ENCODE measurements at places on chromosomes 3 and 15.

- peak; percentile 82 for DNase-seq
Measured at GRCh38 chr15:72155003-72155621, 36.9 kb downstream of the SENP8 start.

- no peak for DNase-seq
Measured at GRCh38 chr3:183497313-183497712, 58.2 kb downstream of the KLHL6 start.

DNA sequence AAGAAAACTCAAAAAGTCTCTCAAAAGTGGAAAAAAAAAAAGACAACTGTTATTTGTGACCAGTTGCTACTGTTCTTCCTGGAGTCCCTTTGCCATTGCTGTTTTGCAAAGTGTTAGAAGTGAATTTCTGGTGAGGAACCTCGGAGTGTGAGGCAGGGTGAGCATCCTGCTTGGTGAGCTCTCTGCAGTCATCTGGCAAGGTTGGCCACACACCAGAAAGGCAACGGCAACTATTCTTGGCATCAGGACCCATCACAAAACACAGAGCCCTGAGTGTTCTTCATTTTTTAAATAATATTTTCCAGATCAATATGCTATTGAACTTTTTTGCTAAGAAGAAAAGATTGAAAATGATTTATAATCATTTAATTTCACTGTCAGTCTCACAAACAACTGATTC is 60.7 kb downstream of the CGNL1 start:
- no peak for DNase-seq

GRCh38 chr3:130558366-130558765 is 41.4 kb downstream of the COL6A6 start:
- no peak for DNase-seq

DNA sequence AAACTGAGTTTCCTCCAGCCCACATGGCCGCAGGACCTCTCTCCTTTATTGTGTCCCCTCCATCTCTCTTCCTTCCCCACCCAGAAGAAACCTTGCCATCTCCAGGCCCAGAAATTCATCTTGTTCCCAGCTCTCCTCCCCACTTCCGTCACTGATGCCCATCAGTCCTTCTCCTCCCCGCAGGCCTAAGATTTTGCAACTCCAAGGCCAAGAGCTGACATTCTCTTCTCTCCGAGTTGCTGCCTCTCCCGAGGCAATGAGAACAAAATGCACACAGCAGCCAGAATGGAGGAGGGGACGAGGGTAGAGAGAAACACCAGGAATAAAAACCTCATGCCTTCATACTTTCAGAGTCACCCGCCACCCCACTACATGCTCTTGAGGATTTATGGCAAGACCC is 526.5 kb upstream of the PROK2 start:
- DNase-seq = no peak

DNA sequence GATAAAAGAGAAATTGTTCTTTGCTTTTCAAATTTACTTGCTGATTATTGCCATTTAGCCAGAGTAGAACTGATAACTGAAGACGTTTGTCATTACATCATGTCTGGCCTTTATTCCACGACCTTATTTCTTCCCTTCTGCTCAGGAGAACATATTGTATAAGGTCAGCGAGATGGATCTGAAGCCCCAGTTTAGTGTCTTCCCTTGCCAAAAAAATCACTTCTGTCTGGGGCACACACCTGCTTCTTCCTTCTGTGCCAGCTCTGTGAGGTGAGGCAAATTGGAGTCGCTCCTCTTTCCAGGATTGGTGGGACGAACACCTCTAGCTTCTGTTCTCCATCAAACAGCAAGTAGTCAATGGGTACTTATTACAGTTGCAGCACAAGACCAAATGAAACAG is 250.3 kb upstream of the CRBN start:
- no peak for DNase-seq

GRCh38 chr3:145902166-145902565 is 258.8 kb downstream of the PLOD2 start:
- DNase-seq = no peak

GRCh38 chr3:53161820-53162671 is 1.0 kb downstream of the PRKCD start:
- DNase-seq = peak; percentile 3

- no peak for DNase-seq
Measured at GRCh38 chr3:80643421-80643820, 875.6 kb upstream of the ROBO1 start.

DNA sequence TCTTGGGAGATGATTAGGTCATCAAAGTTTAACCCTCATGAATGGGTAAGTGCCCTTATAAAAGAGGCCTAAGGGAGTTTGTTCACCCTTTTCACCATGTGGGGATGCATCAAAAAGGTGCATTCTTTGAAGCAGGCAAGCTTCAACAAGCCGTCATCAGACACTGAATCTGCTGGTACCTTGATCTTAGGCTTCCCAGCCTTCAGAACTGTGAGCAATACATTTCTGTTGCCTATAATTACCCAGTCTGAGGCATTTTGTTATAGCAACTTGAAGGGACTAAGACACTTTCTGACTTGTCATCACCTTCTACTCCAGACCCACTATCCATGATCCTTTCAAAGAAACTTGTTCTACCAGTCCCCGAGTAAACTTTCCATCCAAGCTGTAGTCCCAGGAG is 44.6 kb upstream of the LRRC58 start:
- DNase-seq = no peak

DNA sequence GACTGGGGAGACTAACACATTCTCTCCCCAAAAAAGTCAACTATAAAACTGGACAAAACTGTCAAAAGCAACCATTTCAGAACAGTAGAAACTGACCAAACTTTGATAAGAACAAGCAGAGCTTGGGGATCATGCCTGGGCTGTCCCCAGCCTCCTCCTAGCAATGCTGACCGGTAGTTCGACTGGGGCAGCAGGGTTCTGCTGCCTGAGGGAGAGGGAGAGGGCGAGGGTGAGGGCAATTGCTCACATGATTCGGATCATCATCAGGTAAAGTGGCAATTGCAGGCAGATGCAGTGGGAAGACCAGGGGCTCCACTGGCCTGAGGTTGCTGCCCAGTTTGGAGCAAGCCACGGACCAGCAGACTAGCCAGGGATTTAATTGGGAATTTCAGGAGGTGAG is 88.6 kb downstream of the OSBPL10 start:
- no peak for DNase-seq

DNA sequence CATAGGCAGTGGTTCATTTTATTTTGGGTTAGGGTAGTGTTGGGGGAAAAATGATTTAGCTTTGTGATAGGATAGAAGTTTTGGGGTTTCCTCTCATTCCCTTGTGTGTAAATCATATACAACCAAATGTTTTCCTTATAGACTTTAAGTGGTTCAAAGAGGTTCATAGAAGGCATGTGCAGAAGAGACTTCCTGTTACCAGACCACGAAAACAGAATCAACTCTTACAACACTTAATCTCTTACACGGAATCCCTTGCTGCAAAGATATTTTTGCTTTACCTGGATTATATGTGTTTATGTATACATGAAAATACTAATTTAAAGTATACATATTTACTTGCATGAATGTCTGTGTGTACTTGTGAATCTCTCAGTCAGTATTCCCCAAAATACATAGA is 2.9 kb downstream of the TMOD2 start:
- no peak for DNase-seq

GRCh38 chr15:57667171-57667849 is 39.2 kb upstream of the POLR2M start:
- no peak for DNase-seq

GRCh38 chr3:39275052-39275451 is 4.8 kb downstream of the CX3CR1 start:
- DNase-seq = no peak

DNA sequence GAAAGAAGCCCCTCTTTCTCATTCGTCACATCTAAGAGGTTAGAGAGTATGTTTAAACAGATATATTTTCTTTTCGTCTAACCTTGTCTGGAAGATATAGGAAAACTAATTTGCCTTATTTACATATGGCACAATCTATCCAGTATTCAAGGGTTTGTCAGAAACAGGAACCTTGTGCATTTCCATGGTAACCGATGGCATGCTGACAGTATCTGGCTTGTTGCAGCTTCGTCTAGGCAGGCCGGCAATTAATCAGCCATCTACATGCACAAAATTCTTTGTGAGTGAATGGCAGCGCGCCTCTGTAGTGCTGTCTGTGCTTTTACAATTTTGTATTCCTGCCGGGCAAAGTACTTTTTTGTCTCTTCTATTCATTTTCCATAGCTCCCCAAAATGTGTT is 294.0 kb upstream of the SOX2 start:
- DNase-seq = no peak

DNA sequence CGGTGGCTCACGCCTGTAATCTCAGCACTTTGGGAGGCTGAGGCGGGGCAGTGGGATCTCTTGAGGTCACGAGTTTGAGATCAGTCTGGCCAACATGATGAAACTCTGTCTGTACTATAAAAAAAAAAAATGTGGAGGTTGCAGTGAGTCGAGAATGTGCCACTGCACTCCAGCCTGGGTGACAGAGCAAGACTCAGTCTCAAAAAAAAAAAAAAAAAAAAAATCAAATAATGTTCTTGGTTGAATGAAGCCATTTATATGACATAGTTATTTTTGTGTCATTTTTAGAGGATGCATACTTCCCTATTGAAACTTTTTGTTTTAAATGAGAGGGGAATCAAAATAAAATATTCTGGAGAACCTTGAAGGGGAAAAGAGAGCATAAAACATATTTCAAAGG is 3.1 kb downstream of the HMCES start:
- no peak for DNase-seq

DNA sequence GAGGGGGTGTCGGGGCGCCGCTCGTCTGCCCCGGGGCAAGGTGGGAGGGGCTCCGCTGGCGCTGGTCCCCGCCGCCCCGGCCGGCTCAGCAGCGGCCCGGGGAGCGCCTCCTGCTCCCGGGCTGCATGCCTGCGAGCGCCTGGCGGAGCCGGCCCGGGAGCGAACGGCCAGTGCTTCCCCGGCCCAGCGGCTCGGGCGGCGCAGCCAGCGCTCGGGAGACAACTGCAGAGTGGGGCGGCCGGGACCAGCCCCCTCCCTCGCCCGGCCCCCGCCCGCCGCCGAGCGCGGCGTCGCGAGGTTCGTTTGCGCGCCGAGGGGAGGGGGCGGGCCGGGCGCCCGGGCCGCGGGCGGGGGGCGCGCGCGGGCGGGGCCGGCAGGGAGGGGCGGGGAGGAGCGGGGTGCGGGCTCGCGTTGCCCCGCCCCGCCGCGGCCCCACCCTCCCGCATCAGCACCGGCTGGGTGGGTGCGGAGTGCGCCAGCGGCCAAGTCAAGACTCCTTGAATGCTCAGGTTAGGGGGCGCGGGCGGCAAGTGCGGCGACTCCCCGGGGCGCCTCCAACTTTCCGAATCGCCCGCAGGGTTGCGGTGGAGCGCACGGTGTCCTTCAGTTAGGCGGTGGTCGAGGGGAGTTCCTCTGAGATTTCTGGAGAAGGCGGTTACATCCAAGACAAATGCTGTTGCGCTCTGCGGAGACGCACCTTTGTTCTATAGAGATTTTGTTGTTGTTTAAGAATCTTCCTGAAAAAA is at the start of gene RGMA:
TSS of gene RGMA (minus strand) at position 231 of the 746 bp plus-strand sequence. CDS start 279 bp downstream, outside the sequence.
- DNase-seq = no peak

- DNase-seq = no peak
Measured at GRCh38 chr15:45395943-45396342, 17.6 kb upstream of the GATM start.

GRCh38 chr3:60277361-60277800 is 973.9 kb downstream of the FHIT start:
- no peak for DNase-seq

GRCh38 chr3:42961633-42962032 is 17.5 kb upstream of the GASK1A start:
- peak; percentile 17 for DNase-seq

DNA sequence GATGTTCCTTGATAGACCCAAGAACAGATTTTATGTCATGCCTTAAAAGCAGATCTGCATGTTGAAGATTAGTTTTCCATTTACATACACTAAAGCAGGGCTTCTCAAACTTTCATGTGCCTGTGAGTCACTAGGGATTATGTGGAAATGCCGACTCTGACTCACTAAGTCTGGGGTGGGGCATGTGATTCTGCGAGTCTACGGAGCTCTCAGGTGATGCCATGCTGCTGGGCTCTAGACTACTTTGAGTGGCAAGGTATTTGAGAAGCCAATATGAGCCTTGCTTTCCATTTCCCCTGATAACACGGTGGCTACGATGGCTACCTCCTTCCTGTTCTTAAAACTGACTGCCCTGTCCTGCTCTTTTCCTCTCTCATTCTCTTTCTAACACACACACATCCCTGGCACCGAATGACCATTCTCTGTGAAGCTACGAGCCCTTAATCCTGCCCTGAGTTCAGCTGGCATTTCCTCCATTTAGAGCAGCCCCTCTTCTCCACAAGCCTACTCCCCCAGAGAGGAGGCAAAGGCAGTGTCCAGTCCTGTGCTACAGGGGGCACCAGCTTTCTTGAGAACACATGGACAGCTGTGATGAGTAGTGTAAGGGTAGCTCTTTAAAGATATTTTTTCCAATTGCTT is 39.7 kb upstream of the PYGO1 start:
- no peak for DNase-seq

GRCh38 chr3:150408221-150409124 is at the start of gene TSC22D2:
Gene TSC22D2, plus strand, starts transcription at chr3:150408298. Its CDS starts 1,053 bp downstream, at chr3:150409351.
- peak; percentile 90 for DNase-seq

DNA sequence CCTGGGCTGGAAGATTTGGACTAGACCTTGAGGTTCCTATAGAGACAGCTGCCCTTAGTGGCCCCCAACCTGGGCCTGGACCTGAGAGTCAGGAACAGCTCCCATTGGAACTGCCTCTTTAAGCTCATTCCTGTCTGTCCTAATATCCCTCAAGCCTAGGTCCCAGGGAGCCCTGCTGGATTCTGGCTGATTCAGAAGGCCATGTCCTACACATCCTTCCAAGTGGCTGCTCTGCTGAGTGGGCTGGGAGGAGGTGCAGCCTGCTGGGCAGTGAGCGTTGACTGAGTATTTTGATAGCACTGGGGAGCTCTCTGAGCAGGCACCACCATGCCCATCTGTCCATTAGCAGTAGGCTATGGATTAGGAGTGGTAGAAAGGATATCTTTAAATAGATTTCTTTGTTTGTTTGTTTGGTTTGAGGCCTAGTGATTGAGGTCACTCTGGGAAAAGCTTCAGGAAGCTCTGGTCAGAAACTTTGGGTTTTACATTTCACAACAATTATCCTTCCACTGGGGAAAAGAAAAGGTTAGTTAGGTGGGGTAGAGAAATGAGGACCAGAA is 54.6 kb upstream of the ATOSA start:
- DNase-seq = no peak

- DNase-seq = peak; percentile 65
Measured at GRCh38 chr3:113275929-113276750, 64.8 kb downstream of the BOC start.

DNA sequence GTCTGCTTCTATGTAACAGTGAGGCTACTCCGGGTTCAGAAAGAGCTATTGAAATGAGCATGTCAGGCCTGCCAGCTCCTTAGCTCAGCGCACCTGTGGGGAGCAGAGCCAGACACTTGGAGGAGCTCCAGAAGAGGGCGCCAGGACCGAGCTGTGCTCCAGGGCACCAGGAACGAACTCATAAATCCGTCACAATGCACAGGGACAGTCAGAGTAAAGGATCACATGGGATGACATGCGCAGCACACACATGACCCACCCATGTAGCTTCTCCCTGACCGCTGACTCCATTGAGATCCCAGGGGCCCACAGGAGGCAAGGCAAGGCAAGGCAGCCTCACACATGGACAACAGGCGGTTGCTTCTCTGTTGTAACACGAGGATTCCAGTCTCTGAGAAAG is 26.0 kb upstream of the GNB5 start:
- DNase-seq = no peak
